ENCODE measurements at places on chromosomes 3 and 15.

- no peak for DNase-seq
Measured at GRCh38 chr3:126338790-126339288, 18.4 kb downstream of the KLF15 start.

GRCh38 chr3:117752984-117753717 lies 1043.6 kb downstream of the TUSC7 start:
- no peak for DNase-seq

DNA sequence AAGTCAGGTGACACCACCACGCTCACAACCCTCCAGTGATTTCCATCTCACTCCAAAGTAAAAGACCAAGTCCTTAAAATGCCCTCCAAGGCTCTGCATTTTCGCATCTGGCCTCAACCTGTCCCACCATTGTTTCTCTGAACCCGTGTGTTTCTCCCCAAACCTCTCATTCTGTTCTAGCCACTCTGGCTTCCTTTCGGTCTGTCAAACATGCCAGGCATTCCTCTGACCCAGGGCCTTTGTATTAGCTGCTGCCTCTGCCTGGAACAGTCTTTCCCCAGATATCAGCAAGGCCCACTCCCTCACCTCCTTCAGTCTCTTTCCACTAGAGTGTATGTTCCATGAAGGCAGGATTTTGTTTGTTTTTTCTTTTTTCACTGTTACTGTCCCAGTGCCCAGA lies 16.0 kb downstream of the MAP2K5 start:
- DNase-seq: no peak

GRCh38 chr3:68458581-68458980 lies 473.8 kb downstream of the TAFA4 start:
- no peak for DNase-seq

DNA sequence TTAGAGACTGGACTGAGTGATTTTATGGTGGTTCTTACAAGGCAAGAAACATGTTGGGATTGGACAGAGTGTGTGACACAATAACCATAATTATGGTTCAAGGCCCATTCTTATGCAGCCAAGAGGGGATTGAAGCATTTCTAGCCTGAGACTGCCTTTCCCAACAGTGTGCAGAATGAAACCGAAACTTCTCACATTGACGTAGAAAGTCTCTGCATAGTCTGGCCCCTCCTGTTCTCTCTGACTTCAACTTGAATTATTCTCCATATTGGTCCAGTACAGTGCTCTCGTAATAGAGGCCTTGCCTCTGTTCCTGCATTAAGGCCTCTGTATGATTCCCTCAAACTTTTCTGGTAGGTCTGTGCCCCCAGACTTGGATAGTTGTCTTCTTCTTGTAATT lies 138.3 kb downstream of the DIPK2A start:
- no peak for DNase-seq

DNA sequence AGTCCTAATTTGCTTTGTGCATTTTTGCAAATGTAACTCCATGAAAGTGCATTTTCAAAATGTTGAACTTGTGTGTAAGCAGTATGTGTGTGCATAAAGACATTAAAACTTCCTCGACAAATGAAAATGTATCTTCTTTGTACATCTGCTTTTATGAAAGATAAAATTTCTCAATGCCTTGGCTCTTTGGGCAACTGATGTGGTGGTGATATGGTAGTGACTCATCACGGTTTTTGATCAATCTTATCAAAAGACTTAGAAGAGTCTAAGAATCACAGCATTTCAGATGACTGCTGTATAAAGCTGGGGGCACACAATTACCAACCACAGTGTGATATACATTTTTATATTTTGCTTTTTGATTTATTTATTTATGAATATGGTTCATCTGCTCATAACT lies 5.4 kb upstream of the MASP1 start:
- no peak for DNase-seq

DNA sequence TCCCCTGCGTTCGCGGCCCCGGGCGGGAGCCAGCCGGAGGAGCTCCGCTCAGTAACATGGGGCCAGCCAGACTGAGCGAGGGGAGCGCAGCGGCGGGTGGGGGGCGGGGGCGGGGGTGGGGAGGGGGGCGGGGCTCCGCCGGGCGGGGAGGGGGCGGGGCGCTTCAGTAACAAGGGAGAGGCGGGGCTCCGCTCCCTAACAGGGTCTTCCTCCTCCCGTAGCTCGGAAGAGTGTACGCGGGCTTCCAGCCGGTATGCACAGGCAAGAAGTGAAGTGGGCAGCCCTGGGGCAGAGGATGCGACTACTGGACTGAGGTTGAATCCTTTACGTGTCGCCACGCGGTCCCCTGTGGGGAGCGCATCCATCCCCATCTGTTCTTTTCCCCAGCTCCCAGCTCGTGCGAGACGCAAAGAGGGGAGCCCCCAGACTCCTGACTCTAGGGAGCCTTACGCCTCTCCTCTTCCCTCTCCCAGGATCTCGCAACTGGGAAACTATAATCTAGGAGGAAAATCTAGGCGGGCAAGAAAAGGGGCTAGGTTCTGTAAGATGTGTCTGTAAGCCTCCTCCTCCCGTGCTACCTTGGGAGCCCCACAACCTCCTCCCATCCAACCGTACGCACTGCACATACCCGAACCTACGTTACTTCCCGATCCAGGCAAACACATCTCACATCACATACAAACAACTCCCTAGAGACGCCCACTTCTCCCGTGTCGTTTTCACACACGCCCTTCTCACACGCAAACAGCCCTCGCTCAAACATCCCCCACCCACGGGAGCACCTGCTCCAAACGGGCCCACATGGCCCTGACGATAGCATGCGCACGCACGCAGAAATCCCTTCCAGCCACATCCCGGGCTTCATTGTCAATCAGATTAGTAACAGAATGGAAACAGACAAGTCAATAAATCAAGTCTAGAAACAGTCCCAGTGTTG lies at the start of gene SHF:
Gene SHF, minus strand, starts transcription at position 73 of the 937 bp plus-strand sequence. Its CDS starts 15 bp downstream, at position 58.
- peak; percentile 84 for DNase-seq
